ENCODE measurements at places on chromosomes 2 and 18. TPM values are rescaled to one million over a fixed set of nuclear protein-coding genes. Genes with fewer than 3 reads are reported as not detected.

Gene ANKRD62
- not detected for total RNA-seq

Gene GTF2A1L
- not detected for total RNA-seq

Gene PAIP2B
- total RNA-seq: 11.6 TPM

Gene ZNF385B
- 0.83 TPM for total RNA-seq

Gene AFG3L2
- total RNA-seq: 59.0 TPM

Gene FSHR
- total RNA-seq: not detected

Gene IHH
- total RNA-seq: not detected

Gene GAREM1
- 26.8 TPM for total RNA-seq

Gene CNTNAP5
- 1.5 TPM for total RNA-seq

Data from ureter (tissue), 1 donor.